Activated CD4-positive, alpha-beta T cell treated with anti-CD3 and anti-CD28 coated beads, Interleukin-2, amount 50 U/mL, for 1 hour (primary cell): ENCODE measurements at places on chromosomes 6 and 20.
A peak's percentile ranks its signal among the peaks of the same experiment; 100 is the strongest.

GRCh38 chr20:60055740-60056139 lies 97.5 kb downstream of the CDH26 start:
- peak; percentile 8 for DNase-seq

GRCh38 chr6:133613211-133613610 lies 275.7 kb upstream of the TCF21 start:
- DNase-seq: no peak

DNA sequence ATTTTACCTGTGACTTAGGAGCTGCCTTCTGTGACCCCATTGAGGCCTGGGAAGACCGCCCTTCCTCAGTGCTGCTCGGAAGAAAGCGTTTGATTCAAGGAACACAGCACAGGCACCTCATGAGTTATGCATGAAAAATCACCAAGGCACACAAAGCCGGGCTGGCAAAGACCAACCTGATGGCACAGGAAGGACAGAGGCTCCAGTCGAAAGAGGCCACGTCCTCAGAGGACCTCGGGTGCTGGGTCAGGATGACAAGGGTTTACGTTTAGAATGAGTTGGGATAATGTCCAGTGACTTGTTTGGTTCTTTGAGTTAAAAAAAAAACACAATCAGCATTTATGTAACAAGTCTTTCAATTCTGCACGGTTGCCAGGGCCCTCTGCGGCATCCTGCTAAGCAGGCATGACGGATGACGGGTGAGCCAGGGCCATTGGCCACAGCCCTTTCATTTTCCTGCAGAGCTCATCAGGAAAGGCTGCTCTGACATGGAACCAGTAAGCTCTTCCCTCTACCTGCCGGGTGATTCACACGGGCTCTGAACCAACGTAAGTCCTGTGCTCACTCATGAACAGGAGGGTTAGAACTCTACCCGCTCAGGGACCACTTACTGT lies 112.8 kb downstream of the DACT2 start:
- no peak for DNase-seq

GRCh38 chr6:132974122-132974521 lies 159.8 kb downstream of the RPS12 start:
- no peak for DNase-seq

- DNase-seq: no peak
These were observed 14.2 kb downstream of the RAB23 start for GRCh38 chr6:57207872-57208271.

DNA sequence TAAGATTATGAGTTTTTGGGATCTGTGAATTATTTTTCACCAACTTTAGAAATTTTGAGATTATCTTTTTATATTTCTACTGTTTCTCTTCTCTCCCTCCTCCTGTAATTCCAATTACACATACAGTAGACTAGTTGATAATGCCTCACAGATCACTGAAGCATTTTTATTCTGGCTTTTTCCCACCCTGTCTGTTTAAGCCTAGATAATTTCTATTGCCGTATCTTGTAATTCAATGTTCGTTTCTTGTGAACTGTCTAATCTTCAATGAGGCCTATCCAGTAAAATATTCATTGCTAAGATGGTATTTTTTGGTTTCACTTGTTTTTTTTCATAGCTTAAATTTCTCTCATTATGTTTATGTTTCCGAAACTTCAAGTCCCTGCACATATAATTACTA lies 12.0 kb downstream of the MDN1 start:
- DNase-seq: no peak

DNA sequence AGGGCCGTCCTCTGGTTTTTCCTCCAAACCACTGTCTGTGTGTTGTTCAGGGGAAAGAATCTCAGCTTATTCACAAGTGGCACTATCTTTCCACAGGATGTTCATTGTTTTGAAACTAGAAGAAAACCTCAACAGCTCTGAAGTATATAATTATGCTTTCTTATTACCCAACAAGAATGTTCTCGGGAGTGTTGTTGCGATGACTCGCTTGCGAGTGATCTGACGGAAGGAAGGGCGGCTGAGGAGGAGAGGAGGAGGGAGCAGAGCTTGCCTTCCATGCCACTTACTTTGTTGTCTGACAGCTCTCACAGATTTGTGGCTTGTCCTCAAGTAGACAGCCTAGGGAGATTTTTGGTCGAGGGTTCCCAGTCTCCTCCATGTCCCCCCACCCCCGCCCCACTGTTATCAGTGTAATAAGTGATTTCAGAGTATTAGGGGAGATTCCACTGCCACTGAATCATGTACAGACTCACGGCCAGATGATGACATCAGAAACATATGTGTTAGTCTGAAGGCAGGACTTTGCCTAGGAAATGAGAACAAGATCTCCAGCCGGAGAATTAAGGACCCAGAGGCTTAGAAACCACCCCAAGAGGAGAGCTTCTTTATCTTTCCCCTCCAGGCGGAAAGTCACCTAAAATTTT lies 80.7 kb upstream of the CCN6 start:
- peak; percentile 64 for DNase-seq
